ENCODE measurements at places on chromosomes 11 and 22. TPM values are rescaled to one million over a fixed set of nuclear protein-coding genes. Genes with fewer than 3 reads are reported as not detected.

DNA sequence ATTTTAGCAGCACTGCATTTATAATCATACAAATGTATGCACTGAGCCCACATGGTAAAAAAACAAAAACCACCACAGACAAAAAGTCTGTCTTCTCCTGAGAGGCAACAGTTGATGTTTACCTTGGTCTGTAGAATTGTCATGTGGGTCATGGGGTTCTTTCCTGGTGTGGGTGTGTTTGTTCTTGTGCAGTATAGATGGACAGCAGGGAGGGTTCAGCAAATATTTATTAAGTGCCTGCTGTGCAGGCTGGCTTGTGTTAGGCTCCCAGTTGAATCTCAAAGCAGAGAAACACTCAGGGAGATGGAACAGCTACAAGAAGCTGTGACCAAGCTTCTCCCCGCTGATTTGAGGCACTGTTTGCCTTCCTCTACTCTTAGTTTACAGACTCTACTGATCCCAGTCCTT lies 82.2 kb downstream of the PISD start:
- DNase-seq = no peak

DNA sequence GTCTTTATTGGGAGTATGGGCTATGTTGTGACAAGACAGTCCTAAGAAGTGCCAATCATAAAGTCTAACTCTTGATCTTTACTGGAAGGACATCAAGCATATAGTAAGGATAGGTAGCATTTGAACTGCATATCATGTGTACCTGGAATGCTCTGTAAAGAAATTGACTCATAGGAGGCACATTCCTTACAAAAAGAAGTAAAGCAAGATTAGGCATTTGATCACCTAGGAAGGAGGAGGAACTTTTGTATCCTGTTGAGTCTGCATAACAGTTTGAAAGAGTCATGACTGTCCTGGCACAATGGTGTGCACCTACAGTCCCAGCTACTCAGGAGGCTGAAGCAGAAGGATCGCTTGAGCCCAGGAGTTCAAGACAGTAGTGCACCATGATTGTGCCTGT lies 42.2 kb upstream of the DNAJB7 start:
- no peak for DNase-seq

- no peak for DNase-seq
Observed at GRCh38 chr22:39989633-39990032, 5.1 kb upstream of the FAM83F start.

GRCh38 chr11:119125821-119126220 lies 4.4 kb downstream of the HINFP start:
- DNase-seq = no peak

GRCh38 chr11:35102267-35102666 lies 36.7 kb upstream of the CD44 start:
- no peak for DNase-seq

DNA sequence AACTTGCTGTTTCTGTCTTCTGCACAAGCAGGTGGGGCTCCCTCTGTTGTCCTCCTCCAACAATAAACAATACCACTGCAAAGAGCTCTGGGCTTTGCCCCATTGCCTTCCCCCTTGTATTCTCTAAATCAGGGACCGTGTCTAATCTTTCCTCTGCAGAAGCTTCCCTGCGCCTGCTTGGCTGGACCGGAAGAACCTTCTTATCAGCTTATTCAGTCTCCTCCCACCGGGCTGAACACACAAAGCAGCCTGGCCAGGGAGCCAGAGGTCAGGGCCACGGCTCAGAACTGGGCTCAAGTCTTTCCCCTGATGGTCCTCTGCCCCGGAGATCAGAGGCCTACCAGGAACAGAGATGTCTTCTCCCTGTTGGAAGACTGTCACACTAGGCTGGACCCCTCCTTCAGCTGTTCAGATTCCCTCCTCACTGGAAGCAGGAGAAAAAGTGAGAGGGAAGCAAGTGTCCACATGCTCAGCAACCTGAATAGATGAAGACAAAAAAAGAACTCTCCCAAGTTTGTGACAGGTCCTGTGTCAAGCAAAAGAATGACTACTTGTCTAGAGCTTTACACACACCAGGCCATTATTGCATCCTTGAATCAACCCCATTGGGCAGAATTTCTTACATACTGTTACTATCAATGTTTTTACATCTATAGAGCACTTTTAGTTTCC lies 63.7 kb downstream of the RAB30 start:
- no peak for DNase-seq

The MPPED1 gene
- not detected for total RNA-seq

DNA sequence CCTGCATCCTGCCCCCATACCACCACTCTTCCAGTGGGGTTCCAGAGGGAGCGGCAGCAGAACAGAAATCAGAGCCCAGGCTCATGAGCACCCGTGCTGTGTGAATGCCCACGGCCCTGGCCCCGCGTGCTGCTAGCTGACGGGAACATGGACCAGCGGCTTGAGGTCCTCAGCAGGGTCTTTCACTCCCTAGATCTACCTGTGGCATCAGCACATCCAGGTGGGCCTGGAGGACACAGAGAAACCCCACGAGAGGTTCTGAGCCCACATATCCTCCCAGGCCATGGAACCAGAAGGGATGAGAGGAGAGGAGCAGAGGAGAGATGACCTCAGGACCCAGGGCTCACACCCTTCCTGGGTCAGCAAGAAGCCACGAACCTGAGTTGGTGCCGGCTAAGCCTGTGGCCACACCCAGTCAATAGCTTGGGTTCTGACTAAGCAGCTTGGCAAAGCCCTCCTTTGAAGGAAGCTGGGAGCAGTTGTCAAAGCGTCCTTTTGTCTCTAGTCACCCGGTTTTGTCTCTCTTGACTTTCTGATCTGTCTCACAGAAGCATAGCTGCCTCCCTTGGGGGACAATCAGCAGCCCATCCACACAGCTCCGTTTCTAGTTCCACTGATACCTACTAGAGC lies 89.3 kb upstream of the LMO1 start:
- no peak for DNase-seq

The OR8G1 gene
- not detected for total RNA-seq

The KCNQ1 gene
- total RNA-seq = 2.2 TPM

- DNase-seq = no peak
Observed at GRCh38 chr22:40452730-40453487, 82.5 kb downstream of the SGSM3 start.

The CST6 gene
- 734 TPM for total RNA-seq

GRCh38 chr22:37816543-37817180 lies 6.5 kb upstream of the GALR3 start:
- no peak for DNase-seq

DNA sequence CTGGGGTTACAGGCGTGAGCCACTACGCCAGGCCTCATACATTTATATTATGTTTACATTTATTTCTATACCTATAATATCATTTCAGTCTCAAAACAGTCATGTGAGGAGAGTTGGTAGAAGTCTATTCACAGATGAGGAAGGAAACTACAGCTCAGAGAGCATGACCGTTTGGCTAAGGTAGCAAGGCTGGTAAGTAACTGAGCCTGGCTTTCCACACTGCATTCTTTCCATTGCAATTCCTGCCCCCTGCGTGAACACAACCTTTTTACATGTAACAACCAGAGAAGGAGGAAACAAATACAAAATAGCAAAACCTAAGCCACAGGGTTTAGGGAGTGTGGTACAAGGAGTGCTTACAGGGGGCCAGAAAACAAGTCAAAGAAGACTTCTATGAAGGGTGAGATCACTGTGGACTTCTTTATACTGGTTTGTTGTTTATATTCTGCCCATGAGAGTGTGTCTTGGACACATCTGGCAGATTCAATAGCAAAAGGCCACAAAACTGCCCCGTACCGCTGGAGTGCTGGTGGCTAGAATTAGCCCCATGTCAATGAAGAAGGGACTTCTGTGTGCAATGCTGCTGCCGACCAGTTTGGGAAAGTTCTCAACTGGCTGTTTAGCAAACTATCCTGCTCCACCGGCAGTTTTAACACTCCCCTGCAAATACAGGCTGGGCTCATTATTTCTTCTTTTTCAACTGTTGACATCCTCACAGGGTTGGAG lies 19.0 kb downstream of the MICAL3 start:
- DNase-seq = no peak

DNA sequence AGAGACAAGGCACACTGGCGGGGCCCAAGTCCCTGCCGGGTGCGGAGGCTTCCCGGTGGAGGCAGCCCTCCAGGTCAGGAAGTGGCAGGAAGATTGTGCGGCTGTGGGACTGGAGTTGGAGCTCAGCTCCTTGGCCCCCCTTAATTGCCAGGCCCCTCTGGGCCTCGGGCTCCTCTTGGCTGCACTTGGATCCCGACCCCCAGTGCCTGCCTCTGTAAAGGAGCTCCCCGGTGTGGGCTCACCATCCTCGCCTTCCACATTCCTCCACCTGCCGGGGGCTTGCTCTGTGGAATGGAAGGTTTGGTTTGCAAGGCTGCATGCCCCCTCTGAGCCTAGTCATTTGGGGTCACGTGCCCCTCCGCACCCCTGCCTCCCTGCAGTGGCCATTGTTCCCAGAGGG lies 38.1 kb upstream of the COMT start:
- no peak for DNase-seq

DNA sequence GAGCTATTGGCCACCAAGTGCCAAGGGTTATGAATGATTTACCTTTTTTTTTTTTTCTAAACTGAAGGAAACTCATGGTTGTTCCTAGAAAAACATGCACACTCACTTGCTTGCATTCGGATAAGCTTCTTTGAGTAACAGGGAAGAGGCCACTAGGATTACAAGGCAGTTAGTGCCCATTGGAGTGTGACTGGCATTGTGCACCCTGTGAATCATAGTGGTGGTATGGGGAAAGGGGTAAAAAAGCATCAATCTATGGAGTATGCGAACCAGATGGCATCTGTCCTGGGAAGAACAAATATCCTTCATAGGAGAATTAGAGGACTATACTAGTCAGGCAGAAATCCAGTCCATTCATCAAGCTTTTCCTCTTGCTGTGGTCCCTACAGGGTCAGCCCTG lies 24.2 kb downstream of the CD44 start:
- no peak for DNase-seq

- DNase-seq = no peak
Observed at GRCh38 chr11:91296629-91297028, 928.0 kb upstream of the FAT3 start.

All from lower leg skin (tissue), 4 donors.